ENCODE measurements at places on chromosomes 7 and 10.
A peak's percentile ranks its signal among the peaks of the same experiment; 100 is the strongest.

- no peak overlapping the region for H3K4me3 ChIP-seq
- H3K4me1 ChIP-seq: peaks cover 6% of the 10 kb centered on the region
- no peak overlapping the region for H3K27ac ChIP-seq
- no peaks in the 10 kb centered on the region for H3K27me3 ChIP-seq
These were observed 293.4 kb downstream of the PLXDC2 start for GRCh38 chr10:20109613-20110012.

DNA sequence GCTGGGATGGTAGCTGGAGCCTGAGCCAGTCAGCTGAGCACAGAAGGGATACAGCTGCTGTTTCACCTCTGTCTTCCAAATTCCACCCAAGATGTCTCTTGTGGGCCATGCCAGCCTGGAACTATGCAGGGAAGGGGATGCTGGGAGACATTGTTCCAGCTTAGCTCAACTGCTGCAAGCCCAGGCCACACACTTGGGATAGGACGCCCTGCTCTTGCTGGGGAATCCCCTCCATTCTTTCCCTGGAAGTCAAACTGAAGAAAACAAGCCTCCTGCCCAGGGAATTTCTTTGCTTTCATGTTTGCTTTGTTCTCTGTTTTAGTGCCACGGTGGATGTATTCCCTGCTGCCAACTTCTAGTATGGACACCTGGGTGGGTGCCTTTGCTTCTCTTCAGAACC is 55.2 kb upstream of the CDK13 start:
- H3K4me3 ChIP-seq: no peak overlapping the region
- H3K27me3 ChIP-seq: peaks cover 2% of the 10 kb centered on the region
- DNase-seq: no peak
- H3K36me3 ChIP-seq: no peaks in the 10 kb centered on the region
- no peak overlapping the region for H3K27ac ChIP-seq

DNA sequence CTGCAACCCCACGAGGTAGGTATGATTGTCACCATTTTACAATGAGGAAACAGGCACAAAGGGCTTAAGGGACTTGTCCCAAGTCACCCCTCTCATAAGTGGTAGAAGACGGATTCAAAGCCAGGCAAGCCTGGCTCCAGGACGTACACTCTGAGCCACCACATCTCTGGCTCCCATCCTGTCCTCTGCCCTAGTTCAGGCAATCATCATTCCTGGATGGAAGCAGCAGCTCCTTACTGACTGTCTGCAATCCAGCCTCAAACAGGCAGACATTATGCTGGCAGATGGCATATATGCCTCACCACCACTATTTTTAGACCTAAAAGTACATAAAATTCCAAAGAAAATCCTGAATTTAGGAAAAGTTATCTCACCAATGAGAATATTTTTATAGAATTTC is 100.7 kb downstream of the USP6NL start:
- no peak overlapping the region for H3K4me3 ChIP-seq
- peaks cover 2% of the 10 kb centered on the region for H3K4me1 ChIP-seq

DNA sequence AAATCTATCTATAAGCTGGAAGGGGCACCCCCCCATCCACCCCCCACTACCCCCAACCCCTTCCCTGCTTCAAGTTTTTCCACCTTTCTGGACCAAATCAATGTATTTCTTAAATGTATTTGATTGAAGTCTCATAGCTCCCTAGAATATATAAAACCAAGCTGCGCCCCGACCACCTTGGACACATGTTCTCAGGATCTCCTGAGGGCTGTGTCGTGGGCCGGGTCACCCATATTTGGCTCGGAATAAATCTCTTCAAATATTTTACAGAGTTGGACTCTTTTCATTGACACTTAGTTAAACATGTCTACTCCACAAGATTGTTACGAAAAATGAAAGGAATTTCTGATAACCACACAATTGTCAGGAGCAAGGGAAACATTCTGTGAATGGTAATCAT is 215.6 kb downstream of the ADARB2 start:
- H3K27ac ChIP-seq: no peak overlapping the region
- peaks cover 4% of the 10 kb centered on the region for H3K27me3 ChIP-seq
- H3K4me1 ChIP-seq: no peaks in the 10 kb centered on the region
- no peak overlapping the region for H3K4me3 ChIP-seq

- H3K27ac ChIP-seq: no peak overlapping the region
- peaks cover 7% of the 10 kb centered on the region for H3K27me3 ChIP-seq
- peak overlapping the region; percentile 88 for H3K4me3 ChIP-seq
- DNase-seq: no peak
These were observed 277.4 kb upstream of the KLF14 start for GRCh38 chr7:131011432-131011742.

DNA sequence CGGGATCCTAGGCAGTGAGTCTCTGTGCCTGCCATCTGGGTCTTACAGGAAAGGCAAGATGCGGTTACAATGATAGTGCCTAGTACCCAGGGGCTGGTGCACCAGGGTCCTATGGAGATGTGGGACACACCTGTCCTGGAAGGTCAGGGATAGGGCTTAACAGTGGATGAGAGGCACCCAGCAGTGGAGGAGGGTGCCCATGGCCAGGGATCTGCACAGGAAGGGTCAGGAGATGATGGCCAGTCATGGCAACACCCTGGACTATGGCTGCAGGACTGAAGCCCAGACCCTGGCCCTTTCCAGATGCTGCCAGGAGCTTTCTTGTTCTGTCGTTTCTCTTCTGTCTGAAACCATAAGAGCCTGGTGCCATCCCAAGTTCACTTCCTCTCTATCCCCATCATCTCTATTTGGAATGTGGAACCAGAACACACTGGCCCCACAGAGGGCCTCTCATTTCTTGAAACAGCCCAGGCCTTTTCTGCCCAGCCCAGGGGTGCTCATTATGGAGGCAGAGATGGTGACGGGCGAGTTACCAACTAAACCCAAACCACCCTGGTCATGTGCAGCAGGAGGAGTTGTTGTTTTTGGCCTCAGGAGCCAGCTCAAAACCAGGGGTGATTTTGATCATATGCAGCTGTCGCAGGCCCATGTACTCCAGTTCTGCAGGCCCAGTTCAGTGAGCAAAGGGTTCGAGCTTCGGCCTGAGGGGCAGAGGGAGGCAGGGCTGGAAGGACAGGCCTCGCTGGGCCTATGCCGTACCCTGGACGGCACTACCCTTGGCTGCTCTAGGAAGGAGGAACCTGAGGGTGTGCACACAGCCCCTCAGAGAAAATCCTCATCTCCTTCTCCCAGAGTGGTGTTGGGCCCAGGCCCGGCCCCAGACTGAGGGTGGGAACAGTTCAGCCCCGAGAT is 52.6 kb upstream of the GDF10 start:
- no peak overlapping the region for H3K27ac ChIP-seq
- H3K36me3 ChIP-seq: no peaks in the 10 kb centered on the region
- no peak overlapping the region for H3K4me3 ChIP-seq
